ENCODE measurements at places on chromosomes 6 and 20. TPM values are rescaled to one million over a fixed set of nuclear protein-coding genes. Genes with fewer than 3 reads are reported as not detected.

Gene GTPBP2
- 21.8 TPM for total RNA-seq

DNA sequence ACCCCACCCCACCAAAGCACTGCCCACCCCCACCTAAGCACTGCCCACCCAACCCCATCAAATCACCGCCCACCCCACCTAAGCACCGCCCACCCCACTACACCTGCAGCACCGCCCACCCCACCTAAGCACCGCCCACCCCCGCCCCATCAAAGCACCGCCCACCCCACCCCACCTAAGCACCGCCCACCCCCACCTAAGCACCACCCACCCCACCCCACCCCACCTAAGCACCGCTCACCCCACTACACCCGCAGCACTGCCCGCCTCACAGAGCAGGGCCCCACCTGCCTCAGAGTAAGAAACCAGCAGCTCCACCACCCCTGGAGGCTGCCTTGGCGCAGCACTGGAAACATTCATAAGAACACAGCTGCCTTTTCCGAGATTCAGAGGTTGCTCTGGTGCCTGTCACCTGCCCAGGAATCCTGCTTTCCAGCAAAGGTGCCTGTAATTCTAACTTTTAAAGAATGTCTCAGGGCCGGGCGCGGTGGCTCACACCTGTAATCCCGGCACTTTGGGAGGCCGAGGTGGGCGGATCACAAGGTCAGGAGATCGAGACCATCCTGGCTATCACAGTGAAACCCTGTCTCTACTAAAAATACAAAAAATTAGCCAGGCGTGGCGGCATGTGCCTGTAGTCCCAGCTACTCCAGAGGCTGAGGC lies 148.2 kb downstream of the BMP7 start:
- DNase-seq, result no peak

DNA sequence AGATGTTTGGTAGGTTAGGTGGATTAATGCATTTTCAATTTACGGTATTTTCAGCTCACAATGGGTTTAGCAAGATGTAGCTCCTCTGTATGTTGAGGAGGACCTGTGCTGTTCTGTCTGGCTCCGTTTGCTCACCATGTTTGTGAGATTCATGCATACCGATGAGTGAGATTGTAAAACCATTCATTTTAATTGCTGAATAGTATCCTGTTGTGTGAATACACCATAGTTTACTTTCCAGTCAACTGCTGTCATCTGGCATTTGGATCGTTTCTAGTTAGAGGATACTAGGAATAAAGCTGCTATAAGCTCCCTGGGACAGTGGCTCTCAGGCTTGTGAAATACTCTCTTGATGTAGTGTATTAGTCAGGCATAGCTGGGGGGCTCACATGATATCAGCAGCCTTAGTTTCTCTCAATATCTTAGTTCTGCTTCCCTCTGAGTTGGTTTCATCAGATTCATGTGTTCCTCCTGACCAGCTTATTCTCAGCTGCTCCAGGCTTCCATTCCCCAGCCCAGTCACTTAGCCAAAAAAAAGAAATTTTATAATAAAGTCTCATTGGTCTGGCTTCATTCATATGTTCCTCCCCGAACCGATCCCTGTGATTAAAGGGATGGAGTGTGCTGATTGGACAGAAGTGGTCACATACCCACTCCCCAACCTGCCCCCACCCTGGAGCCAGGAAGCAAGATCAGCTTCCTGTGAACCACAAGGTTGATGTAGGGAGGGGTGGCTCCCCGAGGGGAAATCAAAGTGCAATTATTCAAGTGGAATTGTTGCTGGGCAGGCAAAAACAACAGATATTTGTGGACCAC lies 10.9 kb upstream of the B4GALT5 start:
- peak; percentile 76 for DNase-seq

DNA sequence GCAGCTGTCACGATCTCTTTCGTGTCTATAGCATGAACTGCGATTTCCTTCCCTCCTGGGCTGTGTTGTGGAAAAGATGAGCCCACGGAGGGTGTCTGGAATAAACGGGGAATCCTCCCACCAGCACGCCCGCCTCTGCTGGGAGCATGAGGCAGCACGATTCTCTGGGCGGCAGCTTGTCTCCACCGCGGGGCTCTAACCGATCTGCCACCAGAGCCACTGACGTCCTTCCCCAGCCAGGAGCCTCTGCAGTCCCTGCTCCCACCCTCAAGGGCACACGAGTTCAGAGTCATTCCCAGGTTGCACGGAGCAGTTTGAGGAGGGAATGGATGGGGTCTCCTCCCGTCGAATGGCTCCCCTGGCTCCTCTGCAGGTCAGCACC lies 197.6 kb downstream of the DLL1 start:
- DNase-seq, result peak; percentile 2

All from right cardiac atrium (tissue), 5 donors.